ENCODE measurements at places on chromosomes 5 and 9.

DNA sequence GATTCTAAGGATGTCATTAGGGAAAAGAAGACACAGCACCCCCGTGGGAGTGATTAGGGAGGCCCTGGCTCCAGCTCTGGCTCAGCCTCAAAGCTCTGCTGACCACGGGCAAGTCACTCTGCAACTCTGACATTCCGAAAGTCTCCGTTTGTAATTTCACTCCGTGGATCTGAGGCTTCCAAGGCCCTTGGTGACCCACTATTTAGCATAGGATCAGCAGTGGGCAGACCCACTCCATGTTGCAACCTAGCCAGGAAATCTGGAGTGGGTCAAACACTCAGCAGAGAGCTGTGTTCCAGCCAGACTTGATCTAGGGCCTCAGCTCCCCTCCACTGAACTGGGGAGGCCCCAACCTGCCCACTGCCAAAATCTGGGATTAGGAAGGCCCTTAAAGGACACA, 11.8 kb downstream of the PHF19 start:
- DNase-seq = no peak

GRCh38 chr9:68733021-68733405, 28.0 kb downstream of the PIP5K1B start:
- no peak for DNase-seq

GRCh38 chr5:17217493-17218352, at the start of gene BASP1:
Gene BASP1, plus strand, starts transcription at chr5:17217631. Its CDS starts 57,586 bp downstream, at chr5:17275217.
- DNase-seq = no peak

DNA sequence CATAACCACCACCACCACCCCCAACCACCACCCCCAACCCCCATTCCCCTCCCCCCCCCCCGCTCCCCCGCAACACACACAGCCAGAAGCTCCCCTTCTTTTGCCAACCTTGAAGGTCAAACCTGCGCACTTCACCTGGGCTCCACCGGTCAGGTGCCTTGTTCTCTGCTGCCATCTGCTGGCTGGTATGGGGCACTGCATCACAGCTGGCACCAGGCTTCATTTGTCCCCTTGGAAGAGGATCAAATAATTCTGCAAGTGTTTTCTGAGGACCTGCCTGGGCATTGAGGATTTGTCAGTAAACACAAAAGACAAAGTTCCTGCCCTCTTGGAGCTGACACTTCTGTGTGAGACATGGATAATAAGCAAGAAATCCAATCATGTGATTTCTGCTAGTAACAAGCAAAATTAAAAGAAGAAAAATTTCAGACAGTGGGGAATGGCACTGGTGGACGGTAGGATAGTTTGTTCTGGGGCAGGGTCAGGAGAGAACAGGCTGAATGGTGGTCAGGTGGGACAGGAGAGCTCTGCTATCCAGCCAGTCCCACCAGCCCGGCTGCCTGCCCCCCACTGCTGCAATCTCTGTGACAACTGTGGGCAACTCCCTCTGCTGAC, 55.6 kb upstream of the LMX1B start:
- peak; percentile 49 for DNase-seq

DNA sequence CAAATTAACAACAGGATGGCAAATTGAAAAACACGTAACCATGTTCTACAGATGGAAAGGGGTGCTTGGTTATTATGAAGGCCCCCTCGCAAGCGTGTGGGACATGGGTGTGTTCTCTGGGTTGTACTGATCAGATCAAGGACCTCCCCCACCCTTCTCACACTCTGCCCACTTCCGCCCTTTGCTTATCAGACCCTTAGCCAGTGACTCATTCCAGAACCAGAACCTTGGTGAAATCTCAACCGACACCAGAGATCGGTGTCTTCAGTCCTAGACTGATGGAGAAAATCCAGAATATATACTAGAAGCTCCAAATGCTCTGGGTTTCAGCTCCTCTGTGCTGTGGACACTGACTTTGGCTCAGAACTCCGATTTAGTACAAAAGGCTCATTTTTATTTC, 64.9 kb downstream of the PTTG1 start:
- no peak for DNase-seq

GRCh38 chr9:93994132-93994531, 39.0 kb upstream of the BARX1 start:
- no peak for DNase-seq

DNA sequence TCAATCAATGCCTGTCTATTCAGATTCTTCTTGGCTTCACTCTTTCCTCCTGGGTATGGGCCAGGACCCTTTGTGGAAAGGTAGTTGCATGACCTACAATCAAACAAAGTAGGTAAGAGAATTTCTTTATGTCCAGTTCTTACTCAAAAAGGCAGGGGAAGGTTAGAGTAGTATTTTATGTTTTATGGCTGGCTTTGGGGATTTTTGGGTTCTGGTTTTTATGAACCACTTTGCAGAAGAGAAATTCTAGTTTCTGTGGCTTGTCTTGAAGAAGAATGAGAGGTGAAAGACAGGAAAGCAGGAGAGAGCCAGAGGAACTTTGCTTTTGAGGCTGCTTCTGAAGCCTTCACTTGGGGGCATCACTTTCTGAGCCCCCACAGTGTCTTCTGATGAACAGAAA, 14.7 kb upstream of the CRHBP start:
- DNase-seq = no peak

DNA sequence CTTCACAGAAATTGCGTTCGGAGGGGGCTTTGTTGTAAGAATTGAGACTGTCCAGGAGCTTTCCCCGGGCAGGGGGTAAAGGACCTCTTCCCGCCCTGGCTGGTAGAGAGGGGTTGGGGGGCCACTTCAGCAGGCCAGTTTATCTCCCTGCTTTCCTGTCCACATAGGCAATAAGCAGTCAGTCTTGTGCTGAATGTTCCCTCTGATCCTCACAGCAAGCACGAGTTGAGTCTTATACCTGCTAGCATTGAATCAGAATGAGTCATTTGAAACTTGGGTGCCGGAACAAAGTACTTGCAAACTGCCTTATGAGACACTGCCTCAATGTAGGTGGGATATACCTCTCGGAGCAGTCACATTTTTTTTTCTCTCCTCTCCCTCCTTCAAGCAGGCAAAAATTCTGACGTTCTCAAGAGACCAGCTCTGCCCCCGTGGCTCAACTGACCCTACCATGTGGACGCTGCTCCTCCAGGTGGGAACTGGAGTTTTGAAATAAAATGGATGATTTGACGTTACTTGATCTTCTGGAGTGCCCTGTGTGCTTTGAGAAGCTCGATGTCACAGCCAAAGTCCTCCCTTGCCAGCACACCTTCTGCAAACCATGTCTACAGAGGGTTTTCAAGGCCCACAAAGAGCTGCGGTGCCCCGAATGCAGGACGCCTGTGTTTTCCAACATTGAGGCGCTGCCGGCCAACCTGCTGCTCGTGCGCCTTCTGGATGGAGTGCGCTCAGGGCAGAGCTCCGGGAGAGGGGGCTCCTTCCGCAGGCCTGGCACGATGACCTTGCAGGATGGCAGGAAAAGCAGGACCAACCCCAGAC, 1.3 kb downstream of the SH3RF2 start:
- DNase-seq = peak; percentile 95

- no peak for DNase-seq
Observed at GRCh38 chr5:93909356-93909755, 168.0 kb upstream of the POU5F2 start.

- DNase-seq = no peak
Observed at GRCh38 chr9:111094958-111095357, 56.7 kb upstream of the LPAR1 start.

DNA sequence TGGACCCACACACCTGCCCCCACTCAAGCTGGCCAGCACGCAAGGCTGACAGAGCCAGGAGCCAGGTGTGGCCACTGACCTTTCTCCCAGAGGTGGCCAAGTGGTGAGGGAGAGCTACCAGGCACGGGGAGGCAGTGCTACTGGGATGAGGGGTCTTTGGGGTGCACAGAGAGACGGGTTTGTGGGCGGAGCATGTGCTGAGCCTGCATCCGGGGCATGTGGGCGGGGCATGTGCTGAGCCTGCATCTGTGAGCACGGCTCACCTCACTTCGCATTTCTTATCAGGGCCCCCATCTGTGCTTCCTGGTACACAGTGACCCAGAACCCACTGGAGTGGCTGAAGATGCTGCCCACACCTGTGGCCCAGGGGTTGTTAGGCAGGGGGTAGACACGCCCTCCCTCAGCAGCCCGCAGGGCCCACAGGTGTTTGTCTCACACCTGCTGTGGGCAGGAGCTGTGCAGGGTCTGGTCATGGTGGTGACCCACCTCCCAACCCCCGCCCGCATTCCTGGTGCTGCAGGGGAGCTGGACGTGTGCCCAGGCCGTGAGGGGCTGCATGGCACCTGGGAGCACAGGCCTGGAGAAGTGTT, 21.5 kb downstream of the CCDC187 start:
- no peak for DNase-seq

- DNase-seq = no peak
Observed at GRCh38 chr9:30524311-30524710, 1860.1 kb upstream of the ACO1 start.

- DNase-seq = no peak
Observed at GRCh38 chr5:74412066-74412465, 228.5 kb downstream of the ENC1 start.

DNA sequence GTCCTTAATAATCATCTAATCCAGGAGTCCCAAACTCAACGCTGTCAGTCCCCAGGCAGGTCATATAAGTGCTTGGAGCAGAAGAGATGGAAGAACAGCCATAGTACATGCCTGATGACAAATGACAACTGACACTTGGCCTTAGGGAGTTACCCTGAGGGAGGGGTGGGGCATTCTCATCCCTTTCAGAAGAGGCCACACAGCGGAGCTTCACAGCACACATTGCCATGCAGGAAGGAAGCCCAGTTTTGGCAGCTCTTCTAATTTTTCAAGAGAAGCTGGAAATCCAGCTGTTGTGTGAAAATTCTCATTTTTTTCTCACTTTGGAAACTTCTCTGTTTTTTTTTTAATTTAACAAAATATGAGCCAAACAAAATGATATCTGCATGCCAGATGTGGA, 89.0 kb downstream of the ASTN2 start:
- no peak for DNase-seq

- no peak for DNase-seq
Observed at GRCh38 chr9:9536523-9536922, 1076.3 kb downstream of the PTPRD start.

- no peak for DNase-seq
Observed at GRCh38 chr5:175516933-175517823, 38.8 kb downstream of the SFXN1 start.

DNA sequence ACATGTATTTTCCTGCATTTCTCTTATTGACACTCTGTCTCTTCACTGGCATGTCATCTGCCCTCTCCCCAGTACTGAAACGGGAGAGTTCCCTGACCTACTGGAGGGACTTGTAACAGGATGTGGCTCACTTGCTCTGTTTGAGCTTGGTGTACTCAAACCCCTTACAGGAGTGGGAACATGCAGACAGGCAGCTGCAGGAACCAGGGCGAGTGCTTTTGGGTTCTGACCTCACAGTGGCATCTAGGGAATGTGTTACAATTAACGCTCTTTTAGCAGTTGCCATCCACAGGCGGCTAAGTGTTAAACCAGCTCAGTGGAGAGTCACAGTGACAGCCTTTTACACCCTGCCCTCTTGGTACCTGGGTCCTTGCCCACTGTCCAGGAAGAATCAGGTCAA, 300.3 kb upstream of the GRAMD2B start:
- peak; percentile 83 for DNase-seq

GRCh38 chr5:84568171-84568570, 183.5 kb upstream of the EDIL3 start:
- no peak for DNase-seq

GRCh38 chr9:35689542-35690293, at the start of gene TPM2:
Gene TPM2, minus strand, starts transcription at chr9:35689925. Its CDS starts 108 bp downstream, at chr9:35689817.
- DNase-seq = no peak

DNA sequence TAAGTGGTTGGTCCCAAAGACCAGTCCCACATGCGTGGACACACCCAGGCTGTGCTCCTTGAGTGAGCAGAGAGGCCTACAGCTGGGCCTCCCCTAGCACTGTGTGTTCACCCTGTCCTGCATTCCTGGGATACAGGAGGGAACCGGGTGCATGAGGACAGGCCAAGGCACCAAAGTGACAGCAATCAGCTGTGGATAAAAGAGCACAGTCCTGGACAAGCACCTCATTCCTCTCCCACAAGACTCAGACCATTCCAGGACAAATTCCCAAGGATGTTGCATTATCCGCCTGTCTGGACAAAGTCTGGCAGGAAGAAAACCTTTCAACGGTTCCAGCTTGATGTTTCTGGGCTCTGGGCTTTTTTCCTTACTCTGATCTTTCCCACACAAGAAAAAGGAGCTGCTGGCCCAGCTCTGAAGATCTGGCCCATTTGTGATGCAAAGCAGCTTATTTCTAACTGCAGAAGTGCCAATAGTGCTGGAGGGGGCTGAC, 273.2 kb downstream of the ENC1 start:
- no peak for DNase-seq

- DNase-seq = no peak
Observed at GRCh38 chr5:179139936-179140235, 79.7 kb downstream of the ZNF354C start.

DNA sequence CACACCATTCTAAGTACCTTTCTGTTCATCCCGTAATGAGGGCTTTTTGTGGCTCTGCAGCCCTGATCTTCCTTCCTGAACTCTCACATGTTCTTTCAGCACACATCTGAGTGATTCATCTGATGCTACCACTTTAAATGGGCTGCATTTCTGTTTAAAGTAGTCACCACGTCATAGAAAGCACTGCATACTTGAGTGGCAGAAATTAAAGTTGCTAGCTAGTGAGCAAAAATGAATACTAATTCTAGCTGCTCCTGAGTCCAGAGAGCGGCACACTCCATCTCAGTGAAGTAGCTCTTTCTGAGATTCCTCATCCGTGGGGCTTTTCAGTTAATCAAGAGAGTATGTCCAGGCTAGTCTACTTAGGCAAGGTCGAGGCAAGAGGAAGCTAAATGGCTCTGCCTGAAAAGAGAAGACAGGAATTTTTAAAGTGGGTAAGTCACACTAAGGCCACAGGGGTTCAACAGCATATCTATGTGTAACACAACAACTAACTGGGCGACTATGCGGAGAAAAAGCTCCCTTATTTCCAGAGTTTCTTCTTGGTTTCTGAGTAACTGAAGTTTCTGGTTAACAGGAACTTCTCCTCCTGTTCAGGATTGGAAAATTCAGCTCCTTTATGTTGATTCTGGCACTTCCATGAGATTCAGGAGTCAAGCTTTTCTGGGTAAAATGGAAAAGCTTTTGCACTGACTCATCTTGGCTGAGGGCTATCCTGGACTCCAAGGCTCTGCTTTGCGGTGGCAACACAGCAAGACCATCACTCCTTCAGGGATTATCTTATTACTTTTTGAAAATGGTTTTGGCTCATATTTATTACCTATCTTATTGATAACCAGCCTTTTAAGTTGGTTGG, 109.5 kb downstream of the TAF11L14 start:
- peak; percentile 55 for DNase-seq

GRCh38 chr5:159915904-159916840, at the start of gene ADRA1B:
Gene ADRA1B, plus strand, starts transcription at chr5:159916482. Its CDS starts 424 bp downstream, at chr5:159916906.
- DNase-seq = no peak

DNA sequence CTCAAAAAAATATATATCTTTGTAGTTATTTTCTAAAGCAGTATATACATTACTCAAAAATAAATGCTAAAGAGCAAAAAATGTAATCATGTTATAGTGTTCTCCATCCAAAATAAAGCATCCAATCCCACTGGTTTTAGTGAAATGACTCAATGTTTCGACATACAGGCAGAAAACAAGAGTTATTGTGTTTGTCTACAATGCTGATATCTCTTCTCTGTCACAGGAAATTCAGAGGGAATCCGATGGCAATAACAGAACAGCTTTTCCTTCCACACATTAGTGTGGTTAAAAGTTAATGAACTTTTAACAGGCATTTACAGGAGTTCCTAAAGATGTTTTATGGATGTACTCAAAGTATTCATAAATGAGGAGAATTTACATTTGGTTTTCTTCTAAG, 12.0 kb downstream of the TTC33 start:
- DNase-seq = no peak

GRCh38 chr9:95264954-95265615, 52.4 kb downstream of the FANCC start:
- peak; percentile 34 for DNase-seq
